Endothelial cell of coronary artery (primary cell): ENCODE measurements at places on chromosomes 12 and 14. TPM values are rescaled to one million over a fixed set of nuclear protein-coding genes. Genes with fewer than 3 reads are reported as not detected.

MGAT4C gene
- under 0.01 TPM in 1 of 2 replicates, not detected in the other for total RNA-seq

MIP gene
- total RNA-seq = not detected in 2 replicates

PROX2 gene
- not detected in 2 replicates for total RNA-seq

LBHD2 gene
- not detected in 2 replicates for total RNA-seq

SYNE3 gene
- total RNA-seq = 4.5 and 6.3 TPM in 2 replicates

DGKA gene
- 29.1 and 42.0 TPM in 2 replicates for total RNA-seq

GPRC5A gene
- 13.3 and 36.0 TPM in 2 replicates for total RNA-seq

ARID2 gene
- total RNA-seq = 12.1 and 16.1 TPM in 2 replicates

IL26 gene
- not detected in 2 replicates for total RNA-seq

HOXC4 gene
- not detected in 2 replicates for total RNA-seq

MAP1LC3B2 gene
- total RNA-seq = 0.18 and 0.19 TPM in 2 replicates

CHFR gene
- 34.7 and 48.0 TPM in 2 replicates for total RNA-seq

PXN gene
- total RNA-seq = 50.7 and 66.5 TPM in 2 replicates

DEPDC4 gene
- total RNA-seq = 0.54 and 0.75 TPM in 2 replicates

FAR2 gene
- total RNA-seq = 34.2 and 40.8 TPM in 2 replicates

KLRK1 gene
- total RNA-seq = not detected in 2 replicates

ANKRD9 gene
- 8.0 and 13.7 TPM in 2 replicates for total RNA-seq

CLEC14A gene
- 235 and 286 TPM in 2 replicates for total RNA-seq

PALS1 gene
- 21.8 and 29.3 TPM in 2 replicates for total RNA-seq

NKX2-8 gene
- not detected in 2 replicates for total RNA-seq

STYK1 gene
- total RNA-seq = 5.2 and 19.5 TPM in 2 replicates

LRRC43 gene
- total RNA-seq = 0.72 and 0.85 TPM in 2 replicates

WNT5B gene
- total RNA-seq = 0.27 and 8.4 TPM in 2 replicates

LHX5 gene
- not detected in 2 replicates for total RNA-seq

GNS gene
- 174 and 200 TPM in 2 replicates for total RNA-seq

SOAT2 gene
- not detected in 2 replicates for total RNA-seq
